ENCODE measurements at places on chromosomes 12 and 14. TPM values are rescaled to one million over a fixed set of nuclear protein-coding genes. Genes with fewer than 3 reads are reported as not detected.

CAPZA3 gene
- total RNA-seq, result not detected

- no peak overlapping the region for H3K27ac ChIP-seq
- H3K36me3 ChIP-seq, result no peaks in the 10 kb centered on the region
- H3K4me1 ChIP-seq, result peaks cover 14% of the 10 kb centered on the region
- no peak overlapping the region for H3K4me3 ChIP-seq
- DNase-seq, result no peak
Observed at GRCh38 chr14:103923863-103924262, 4.4 kb upstream of the TDRD9 start.

- H3K36me3 ChIP-seq, result no peaks in the 10 kb centered on the region
- DNase-seq, result peak; percentile 55
- H3K27ac ChIP-seq, result no peak overlapping the region
- H3K27me3 ChIP-seq, result no peaks in the 10 kb centered on the region
- H3K4me3 ChIP-seq, result no peak overlapping the region
- H3K4me1 ChIP-seq, result peaks cover 15% of the 10 kb centered on the region
Observed at GRCh38 chr12:57340104-57340503, 89.1 kb upstream of the STAC3 start.

- peaks cover 29% of the 10 kb centered on the region for H3K36me3 ChIP-seq
- H3K27me3 ChIP-seq, result no peaks in the 10 kb centered on the region
- H3K4me1 ChIP-seq, result peaks cover 10% of the 10 kb centered on the region
- peak overlapping the region; percentile 69 for H3K27ac ChIP-seq
- no peak overlapping the region for H3K4me3 ChIP-seq
Observed at GRCh38 chr12:123399255-123399617, 15.3 kb downstream of the KMT5A start.

- H3K36me3 ChIP-seq, result no peaks in the 10 kb centered on the region
- H3K27me3 ChIP-seq, result no peaks in the 10 kb centered on the region
- H3K27ac ChIP-seq, result no peak overlapping the region
- H3K4me1 ChIP-seq, result no peaks in the 10 kb centered on the region
- no peak for DNase-seq
Observed at GRCh38 chr12:133236144-133236543, 467 bp upstream of the ANHX start.

LBHD2 gene
- not detected for total RNA-seq

CCDC177 gene
- not detected for total RNA-seq

DIO3 gene
- total RNA-seq, result 4.6 TPM

- no peak overlapping the region for H3K27ac ChIP-seq
- no peaks in the 10 kb centered on the region for H3K4me1 ChIP-seq
- H3K4me3 ChIP-seq, result no peak overlapping the region
- DNase-seq, result no peak
- H3K27me3 ChIP-seq, result no peaks in the 10 kb centered on the region
Observed at GRCh38 chr12:304805-305204, 42.2 kb upstream of the SLC6A13 start.

DNA sequence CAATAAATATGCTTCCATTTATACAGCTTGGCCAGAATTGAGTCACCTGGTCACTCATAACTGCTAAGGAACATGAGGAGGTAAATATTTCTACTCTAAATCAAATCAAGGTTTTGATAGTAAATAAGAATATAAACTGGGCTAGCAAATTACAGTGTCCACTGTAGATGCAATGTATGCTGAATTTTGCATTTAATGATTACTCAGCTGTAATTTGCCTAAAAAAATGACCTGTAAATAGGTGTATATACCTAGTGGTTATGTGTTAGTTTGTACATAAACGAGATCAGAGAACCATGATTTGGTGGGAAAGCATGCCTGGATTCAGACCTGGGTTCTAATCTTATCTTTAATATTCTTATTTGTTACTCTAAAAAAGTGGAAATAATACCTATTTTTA is 76.6 kb upstream of the CNTN1 start:
- no peak overlapping the region for H3K4me3 ChIP-seq
- H3K36me3 ChIP-seq, result no peaks in the 10 kb centered on the region
- no peaks in the 10 kb centered on the region for H3K4me1 ChIP-seq
- no peaks in the 10 kb centered on the region for H3K27me3 ChIP-seq
- no peak for DNase-seq

DLST gene
- total RNA-seq, result 90.8 TPM

OASL gene
- total RNA-seq, result 0.44 TPM

ZNF385A gene
- 19.8 TPM for total RNA-seq

- H3K27me3 ChIP-seq, result no peaks in the 10 kb centered on the region
- H3K36me3 ChIP-seq, result no peaks in the 10 kb centered on the region
- no peak overlapping the region for H3K4me3 ChIP-seq
- H3K4me1 ChIP-seq, result no peaks in the 10 kb centered on the region
- H3K27ac ChIP-seq, result no peak overlapping the region
Observed at GRCh38 chr14:28676479-28676878, 90.1 kb upstream of the FOXG1 start.

MGAT2 gene
- 24.3 TPM for total RNA-seq

RASAL1 gene
- 2.2 TPM for total RNA-seq

- no peaks in the 10 kb centered on the region for H3K27me3 ChIP-seq
- no peak overlapping the region for H3K4me3 ChIP-seq
- no peaks in the 10 kb centered on the region for H3K36me3 ChIP-seq
- peak overlapping the region; percentile 37 for H3K27ac ChIP-seq
Observed at GRCh38 chr12:110058875-110059615, 10.7 kb upstream of the C12orf76 start.

LYZ gene
- 58.1 TPM for total RNA-seq

GRCh38 chr12:84131076-84131475 is 781.5 kb downstream of the SLC6A15 start:
- no peak overlapping the region for H3K4me3 ChIP-seq
- no peaks in the 10 kb centered on the region for H3K36me3 ChIP-seq
- no peaks in the 10 kb centered on the region for H3K27me3 ChIP-seq
- DNase-seq, result no peak
- no peak overlapping the region for H3K27ac ChIP-seq
- no peaks in the 10 kb centered on the region for H3K4me1 ChIP-seq

TMEM119 gene
- 38.3 TPM for total RNA-seq

KRT83 gene
- total RNA-seq, result not detected

PLEKHG7 gene
- total RNA-seq, result 1.2 TPM

DNA sequence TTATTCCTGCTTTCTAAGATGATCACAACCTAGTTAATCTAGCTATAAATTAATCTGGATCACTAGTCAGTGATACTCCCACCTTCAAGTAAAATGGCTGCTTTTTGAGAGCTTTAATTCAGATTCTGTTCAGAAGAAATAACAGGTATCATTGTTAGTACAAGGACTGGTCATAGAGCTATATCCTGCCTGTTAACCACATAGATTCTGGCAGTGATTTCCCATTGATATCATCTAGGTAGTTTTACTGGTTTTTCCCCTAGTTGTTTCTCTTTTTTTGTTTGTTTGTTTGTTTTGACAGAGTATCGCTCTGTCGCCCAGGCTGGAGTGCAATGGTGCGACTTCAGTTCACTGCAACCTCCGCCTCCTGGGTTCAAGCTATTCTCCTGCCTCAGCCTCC is 39.0 kb upstream of the HIF1A start:
- no peak overlapping the region for H3K4me3 ChIP-seq
- H3K27me3 ChIP-seq, result no peaks in the 10 kb centered on the region
- no peaks in the 10 kb centered on the region for H3K36me3 ChIP-seq

DNA sequence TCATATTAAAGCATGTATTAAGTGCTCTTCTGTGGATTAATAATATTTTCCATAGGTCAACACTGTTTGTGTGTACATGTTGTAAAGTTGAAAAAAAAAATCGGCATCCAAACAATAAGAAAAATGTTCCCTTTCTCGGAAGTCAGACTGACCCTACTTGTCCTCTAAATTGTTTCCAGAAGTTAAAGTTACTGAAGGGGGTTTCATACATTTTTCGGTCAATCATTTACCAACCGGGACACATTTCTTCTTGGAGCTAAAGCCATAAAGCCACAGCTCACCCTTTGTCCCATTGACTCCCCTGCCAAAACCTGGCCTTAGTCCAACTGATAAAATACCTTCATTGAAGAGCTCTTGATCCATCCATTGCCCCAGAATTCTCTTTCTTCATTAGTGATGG is 230.0 kb downstream of the ANO2 start:
- no peak overlapping the region for H3K4me3 ChIP-seq
- no peak overlapping the region for H3K27ac ChIP-seq
- no peaks in the 10 kb centered on the region for H3K4me1 ChIP-seq

GRCh38 chr12:1212526-1212925 is 221.5 kb downstream of the ERC1 start:
- no peak for DNase-seq
- H3K27me3 ChIP-seq, result no peaks in the 10 kb centered on the region
- H3K4me1 ChIP-seq, result no peaks in the 10 kb centered on the region
- H3K36me3 ChIP-seq, result peaks cover 4% of the 10 kb centered on the region
- H3K27ac ChIP-seq, result no peak overlapping the region
- no peak overlapping the region for H3K4me3 ChIP-seq

DNA sequence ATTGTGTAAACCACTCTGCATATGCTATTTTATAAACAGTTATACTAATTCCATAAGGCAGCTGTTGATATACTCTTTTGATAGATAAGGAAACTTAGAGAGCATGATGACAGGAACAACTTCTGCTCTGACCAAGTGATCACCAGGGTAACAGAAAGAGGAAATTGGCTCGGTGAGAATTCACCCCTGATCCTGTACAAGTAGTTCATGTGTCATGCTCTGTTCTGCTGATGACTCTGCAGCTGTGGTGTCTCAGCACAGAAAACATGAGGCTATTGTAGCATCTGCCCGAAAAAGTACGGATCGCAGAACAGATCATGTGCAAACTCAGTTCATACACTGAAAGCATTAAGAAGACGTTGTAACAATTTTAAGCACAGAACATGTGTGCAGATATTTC is 345.0 kb downstream of the LRIG3 start:
- no peak for DNase-seq
- H3K27ac ChIP-seq, result no peak overlapping the region
- H3K4me1 ChIP-seq, result peaks cover 10% of the 10 kb centered on the region
- H3K4me3 ChIP-seq, result no peak overlapping the region

MDP1 gene
- 30.2 TPM for total RNA-seq

DNA sequence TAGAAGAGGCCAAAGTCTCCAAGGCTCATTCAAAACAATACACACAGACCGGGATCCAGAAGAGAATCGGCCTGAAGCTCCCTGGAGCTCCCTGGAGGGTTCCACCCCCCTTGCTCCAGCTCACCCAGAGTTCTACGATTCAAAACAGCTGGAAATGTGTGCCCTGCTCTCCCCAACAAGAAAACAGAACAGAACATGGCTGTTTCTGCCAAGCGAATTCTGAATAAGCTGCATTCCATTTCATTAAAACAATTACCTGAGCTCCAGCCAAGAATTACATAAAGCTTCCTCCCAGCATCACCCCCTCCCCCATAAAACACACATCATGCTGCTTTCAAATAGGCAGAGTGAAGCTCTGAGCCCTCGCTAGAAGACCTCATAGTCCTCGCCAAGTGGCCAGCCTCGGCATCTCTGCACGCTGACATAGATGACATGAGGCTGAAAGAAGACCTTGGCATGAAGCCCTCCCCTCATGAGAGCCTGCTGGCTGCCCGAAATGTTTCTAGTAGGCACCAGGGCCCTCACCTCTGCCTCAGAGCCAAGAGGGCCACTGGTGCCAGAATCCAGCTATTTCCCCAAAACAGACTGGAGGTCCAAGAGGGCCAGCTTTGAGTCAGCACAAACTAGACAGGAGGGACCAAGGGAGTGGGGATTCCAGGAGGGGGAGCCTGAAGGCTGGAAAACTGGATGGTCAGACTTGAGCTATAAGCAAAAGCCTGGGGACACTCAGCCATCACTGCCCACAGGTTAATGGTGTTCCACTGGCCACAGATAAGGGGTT is 8.3 kb downstream of the PXN start:
- H3K27me3 ChIP-seq, result no peaks in the 10 kb centered on the region
- H3K4me1 ChIP-seq, result no peaks in the 10 kb centered on the region
- peak; percentile 68 for DNase-seq
- H3K4me3 ChIP-seq, result no peak overlapping the region

NINJ2 gene
- 17.7 TPM for total RNA-seq

IRAK3 gene
- 31.6 TPM for total RNA-seq
